Spinal cord (tissue), 10 donors: ENCODE measurements at places on chromosomes 16 and 17. TPM values are rescaled to one million over a fixed set of nuclear protein-coding genes. Genes with fewer than 3 reads are reported as not detected.
A peak's percentile ranks its signal among the peaks of the same experiment; 100 is the strongest.

GRCh38 chr17:78111727-78112517 is 16.6 kb downstream of the TMC6 start:
- peaks cover 28% of the 10 kb centered on the region for H3K4me1 ChIP-seq
- H3K27ac ChIP-seq, result no peak overlapping the region
- H3K4me3 ChIP-seq, result no peak overlapping the region
- no peak for DNase-seq
- H3K27me3 ChIP-seq, result no peaks in the 10 kb centered on the region

DNA sequence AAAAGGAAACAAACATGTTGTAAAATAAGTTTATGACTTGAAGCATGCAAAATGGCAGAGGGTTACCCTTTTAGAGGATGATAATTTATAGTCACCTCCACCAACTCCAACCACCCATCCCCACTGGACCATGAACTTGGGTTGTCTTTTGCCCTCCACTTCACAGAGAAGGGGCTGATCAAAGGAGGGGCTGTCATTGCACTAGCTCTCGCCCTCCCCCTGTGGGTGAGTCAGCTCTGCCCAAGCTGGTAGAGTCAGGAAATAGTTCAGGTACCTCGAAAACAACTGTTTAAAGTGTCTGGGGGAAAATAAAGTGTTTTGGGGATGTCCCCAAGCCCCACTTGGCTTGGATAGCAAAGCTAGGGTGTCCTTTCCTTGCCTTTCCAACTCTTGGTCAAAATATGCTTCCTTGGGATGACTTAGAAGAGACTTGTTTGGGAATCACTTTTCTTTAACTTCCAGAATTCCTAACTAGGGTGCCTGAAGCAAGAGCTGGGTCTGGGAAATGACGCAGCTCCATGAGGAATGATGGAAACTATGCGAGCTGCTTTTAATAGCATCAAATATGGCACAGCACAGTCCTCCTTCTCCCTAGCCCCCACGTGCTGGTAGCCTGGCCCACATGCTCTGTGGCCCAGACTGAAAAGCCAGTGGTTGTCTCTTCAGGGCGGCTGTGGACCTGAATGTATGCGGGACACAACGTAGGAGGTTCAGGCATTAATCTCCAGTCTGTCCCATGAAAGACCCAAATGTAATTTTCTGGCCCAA is 40.7 kb downstream of the TBX4 start:
- H3K4me1 ChIP-seq, result peaks cover 8% of the 10 kb centered on the region
- no peaks in the 10 kb centered on the region for H3K36me3 ChIP-seq
- no peak overlapping the region for H3K27ac ChIP-seq
- no peak overlapping the region for H3K4me3 ChIP-seq

GRCh38 chr16:48511716-48512115 is 98.3 kb downstream of the N4BP1 start:
- H3K27me3 ChIP-seq, result no peaks in the 10 kb centered on the region
- H3K27ac ChIP-seq, result no peak overlapping the region
- H3K36me3 ChIP-seq, result no peaks in the 10 kb centered on the region
- DNase-seq, result no peak

DNA sequence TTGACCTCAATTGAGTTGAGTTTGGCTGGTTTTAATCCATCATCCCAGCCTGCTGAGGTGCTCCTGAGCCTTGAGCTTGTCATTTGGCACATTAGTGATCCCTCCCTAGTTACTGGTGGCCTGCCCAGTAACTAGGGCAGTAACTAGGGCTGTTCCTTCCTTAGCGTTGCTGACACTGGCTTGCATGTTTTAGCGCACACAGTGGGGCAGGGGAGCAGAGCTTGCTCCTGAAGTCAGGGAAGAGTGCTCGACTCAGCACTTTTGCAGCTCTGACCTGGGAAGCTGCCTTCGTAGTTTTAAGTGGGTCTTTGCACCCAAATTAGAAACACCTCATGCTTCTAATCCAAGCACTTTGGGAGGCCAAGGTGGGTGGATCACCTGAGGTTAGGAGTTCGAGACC is 15.7 kb downstream of the CCDC42 start:
- H3K36me3 ChIP-seq, result no peaks in the 10 kb centered on the region
- no peak overlapping the region for H3K4me3 ChIP-seq
- H3K27me3 ChIP-seq, result no peaks in the 10 kb centered on the region
- DNase-seq, result peak; percentile 22
- no peaks in the 10 kb centered on the region for H3K4me1 ChIP-seq

DNA sequence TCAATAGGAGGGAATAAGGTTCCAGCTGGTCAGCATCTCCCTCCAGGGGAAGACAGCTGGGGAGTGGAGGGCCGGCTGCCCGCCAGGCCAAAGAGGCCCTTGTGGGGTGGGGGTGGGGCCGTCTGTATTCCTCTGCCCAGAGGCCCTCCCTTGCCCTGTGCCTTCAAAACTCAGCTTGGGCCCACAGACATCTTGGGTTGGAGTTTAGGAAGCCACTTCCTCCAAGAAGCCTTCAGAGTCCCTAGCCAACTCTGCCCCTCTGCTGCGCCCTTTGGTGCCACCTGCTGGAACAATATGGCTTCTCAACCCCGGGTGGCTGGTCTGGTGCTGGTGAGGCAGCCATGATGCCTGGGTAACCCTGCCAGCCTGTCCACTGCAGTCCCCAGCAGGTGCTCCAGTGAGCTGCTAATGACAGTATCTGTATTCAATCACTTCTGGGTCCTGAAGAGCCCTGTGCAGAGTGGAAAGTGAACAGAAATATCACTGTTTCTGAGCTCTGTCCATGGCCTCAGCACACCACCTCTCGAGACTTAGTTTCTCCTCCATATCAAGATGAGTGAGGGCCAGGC is 16.7 kb downstream of the HSD11B2 start:
- no peak overlapping the region for H3K4me3 ChIP-seq
- no peaks in the 10 kb centered on the region for H3K27me3 ChIP-seq
- H3K27ac ChIP-seq, result no peak overlapping the region
- no peak for DNase-seq
- H3K4me1 ChIP-seq, result peaks cover 56% of the 10 kb centered on the region

DNA sequence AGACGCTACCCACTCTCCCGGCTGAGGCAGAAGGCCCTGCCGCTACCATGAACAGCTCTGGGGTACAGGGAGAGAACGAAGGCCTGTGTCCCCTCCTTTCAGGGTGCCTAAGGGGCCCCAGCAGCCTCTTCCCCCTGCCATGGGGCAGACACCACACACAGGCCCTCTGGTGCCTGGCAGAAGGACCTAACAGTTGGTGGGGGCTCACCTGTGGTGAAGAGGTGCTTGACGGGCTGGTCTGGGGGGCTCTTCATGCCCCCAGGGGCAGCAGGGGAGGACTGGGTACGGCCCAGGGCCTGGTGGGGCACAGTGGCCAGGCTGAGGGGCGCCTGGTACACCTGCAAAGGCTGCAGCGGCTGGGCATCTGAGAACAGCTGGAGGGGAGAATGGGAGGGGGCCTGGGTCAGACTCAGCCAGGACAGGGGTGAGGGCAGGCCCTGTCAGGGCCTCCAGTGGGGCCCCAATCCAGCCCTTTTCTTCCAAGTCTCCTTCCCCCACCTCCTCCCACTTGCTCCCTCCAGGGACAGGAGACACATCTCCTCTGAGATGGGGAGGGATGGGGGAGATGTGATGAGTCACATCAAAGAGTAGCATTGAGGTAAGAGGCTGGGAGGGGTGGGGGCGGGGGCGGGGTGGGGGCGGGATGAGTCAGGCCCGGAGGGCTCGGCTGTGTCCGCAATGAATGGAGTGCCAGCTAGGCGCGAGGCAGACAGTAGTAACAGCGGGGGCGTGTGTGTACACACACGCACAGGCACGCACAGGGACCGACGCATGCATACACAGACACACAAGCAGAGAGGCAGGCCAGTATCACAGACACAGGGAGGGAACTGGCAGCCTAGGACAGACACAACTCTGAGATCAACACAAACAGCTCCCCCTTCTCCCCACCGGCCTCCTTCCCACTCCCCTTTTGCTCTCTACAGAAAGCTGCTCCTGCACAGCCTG is 16.1 kb downstream of the G6PC3 start:
- peaks cover 12% of the 10 kb centered on the region for H3K4me1 ChIP-seq
- peaks cover 90% of the 10 kb centered on the region for H3K36me3 ChIP-seq
- no peaks in the 10 kb centered on the region for H3K27me3 ChIP-seq
- no peak overlapping the region for H3K4me3 ChIP-seq
- H3K27ac ChIP-seq, result no peak overlapping the region
- no peak for DNase-seq

DNA sequence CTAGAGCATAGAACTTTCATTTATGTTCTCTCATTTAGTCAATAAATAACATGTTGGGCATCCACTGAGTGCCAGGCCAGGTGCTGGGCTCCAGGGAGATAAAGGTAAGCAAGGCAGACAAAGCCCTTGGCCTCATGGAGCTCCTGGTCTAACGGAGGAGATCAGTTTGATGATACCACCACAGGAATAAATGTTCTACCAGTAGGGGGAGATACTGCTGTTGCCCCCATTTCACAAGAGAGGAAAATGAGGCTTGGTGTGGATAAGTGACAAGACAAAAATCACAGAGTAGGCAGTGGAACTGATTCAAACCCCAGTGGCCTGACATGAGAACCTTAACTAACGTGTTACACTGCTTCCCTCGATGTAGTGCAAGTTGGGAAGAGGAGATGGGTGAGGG is 80.4 kb upstream of the ERCC4 start:
- no peak for DNase-seq
- no peak overlapping the region for H3K4me3 ChIP-seq
- no peak overlapping the region for H3K27ac ChIP-seq

DNA sequence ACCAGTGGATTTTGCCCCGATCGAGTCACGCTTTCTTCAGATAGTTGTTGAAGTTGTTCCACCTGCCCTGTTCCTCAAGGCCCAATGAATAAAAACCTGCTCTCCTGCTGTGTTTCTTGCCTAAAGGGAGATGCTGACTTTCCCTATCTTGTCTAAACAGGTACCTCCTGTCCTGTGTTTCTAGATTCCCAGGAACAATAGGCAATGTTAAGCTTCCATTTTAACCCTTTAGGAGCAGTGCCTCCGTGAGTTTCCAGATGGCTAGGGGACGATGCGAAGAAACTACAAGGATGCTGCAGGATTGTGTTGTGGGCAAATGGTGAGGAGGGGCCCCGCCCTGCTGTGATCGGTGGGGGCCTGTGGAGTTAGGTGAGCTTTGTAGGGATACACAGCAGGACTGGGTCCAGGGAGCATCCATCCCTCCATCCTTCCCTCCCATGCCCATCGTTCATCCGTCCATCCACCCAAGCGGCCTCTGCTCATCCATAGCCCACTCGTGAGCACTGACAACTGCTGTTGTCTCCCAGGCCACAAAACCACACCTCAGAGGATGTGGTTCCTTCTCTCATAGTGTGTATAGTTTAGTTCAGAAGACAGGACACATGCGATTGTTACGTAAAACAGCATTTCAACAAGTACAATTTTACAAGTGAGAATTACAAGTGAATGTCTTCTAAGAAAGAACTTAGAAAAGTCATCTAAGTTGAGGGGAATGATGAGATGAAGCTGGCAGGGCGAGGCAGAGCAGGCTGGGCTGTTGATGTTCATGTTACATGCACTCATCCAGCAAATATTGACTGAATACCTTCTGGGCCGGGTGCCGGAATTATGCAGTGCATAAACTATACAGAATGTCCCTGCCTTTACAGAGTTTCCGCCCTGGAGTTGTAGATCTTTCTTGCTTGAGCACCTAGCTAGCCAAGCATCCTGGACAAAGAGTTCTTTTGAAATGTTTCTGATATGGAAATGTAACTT is 5.2 kb downstream of the ARSG start:
- no peaks in the 10 kb centered on the region for H3K36me3 ChIP-seq
- no peak overlapping the region for H3K27ac ChIP-seq
- DNase-seq, result no peak
- peaks cover 6% of the 10 kb centered on the region for H3K27me3 ChIP-seq

- H3K4me3 ChIP-seq, result no peak overlapping the region
- peaks cover 56% of the 10 kb centered on the region for H3K36me3 ChIP-seq
- H3K27ac ChIP-seq, result no peak overlapping the region
Measured at GRCh38 chr17:18910881-18911280, 41.1 kb upstream of the SLC5A10 start.

DNA sequence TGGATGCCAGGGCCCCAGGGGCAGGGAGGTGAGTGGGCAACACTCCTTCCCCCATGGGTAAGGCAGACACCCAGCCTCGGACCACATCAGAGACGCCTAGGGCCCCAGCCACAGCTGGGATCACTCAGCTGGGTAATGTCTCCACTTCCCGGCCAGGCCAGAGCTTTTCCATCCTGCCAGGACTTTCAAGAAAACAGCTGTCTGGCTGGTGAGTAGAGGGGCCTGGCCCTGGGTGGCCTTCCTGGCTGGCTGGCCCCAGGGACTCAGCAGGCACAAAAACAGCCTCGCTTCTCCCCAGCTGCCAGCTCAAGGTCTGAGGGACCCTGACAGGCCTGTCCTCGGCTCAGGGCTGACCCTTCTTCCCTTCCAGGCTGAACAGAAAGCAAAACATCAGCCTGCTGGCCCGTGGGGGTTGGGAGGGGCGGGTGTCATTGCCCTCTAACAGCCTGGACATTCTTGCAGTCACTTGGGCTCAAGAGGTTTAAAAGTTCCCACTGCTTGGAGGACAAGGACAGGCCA is 45.3 kb upstream of the JPH3 start:
- no peaks in the 10 kb centered on the region for H3K36me3 ChIP-seq
- H3K4me3 ChIP-seq, result no peak overlapping the region
- H3K4me1 ChIP-seq, result peaks cover 10% of the 10 kb centered on the region

DNA sequence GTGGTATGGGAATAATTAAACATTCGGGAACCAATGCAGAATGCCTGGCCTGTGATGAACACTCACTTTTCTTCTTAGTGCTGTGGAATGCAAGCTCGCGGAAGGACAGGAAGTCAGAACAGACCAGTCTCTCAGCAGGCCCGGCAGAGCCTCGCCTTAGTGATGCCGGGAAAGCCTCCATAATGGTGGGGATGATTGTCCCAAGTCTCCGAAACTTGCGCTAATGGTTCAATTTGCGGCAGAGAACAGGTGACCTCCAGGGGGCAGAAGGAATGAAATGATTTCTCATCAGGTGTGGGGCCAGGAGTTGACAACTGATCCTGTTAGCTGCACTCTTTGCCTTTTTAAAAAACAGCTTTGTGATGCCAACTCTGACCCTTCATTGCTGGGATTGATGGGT is 170.6 kb downstream of the GSG1L start:
- no peaks in the 10 kb centered on the region for H3K27me3 ChIP-seq
- H3K4me1 ChIP-seq, result peaks cover 3% of the 10 kb centered on the region
- H3K36me3 ChIP-seq, result no peaks in the 10 kb centered on the region
- H3K4me3 ChIP-seq, result no peak overlapping the region

The DNAH3 gene
- polyA plus RNA-seq, result 1.6 TPM

The ZG16 gene
- polyA plus RNA-seq, result 0.05 TPM

The ZC3H7A gene
- polyA plus RNA-seq, result 67.4 TPM

The PERCC1 gene
- not detected for polyA plus RNA-seq

The ALDH3A1 gene
- polyA plus RNA-seq, result 0.51 TPM

The SLC13A2 gene
- polyA plus RNA-seq, result 0.10 TPM
